ENCODE measurements at places on chromosomes 11 and 22.

DNA sequence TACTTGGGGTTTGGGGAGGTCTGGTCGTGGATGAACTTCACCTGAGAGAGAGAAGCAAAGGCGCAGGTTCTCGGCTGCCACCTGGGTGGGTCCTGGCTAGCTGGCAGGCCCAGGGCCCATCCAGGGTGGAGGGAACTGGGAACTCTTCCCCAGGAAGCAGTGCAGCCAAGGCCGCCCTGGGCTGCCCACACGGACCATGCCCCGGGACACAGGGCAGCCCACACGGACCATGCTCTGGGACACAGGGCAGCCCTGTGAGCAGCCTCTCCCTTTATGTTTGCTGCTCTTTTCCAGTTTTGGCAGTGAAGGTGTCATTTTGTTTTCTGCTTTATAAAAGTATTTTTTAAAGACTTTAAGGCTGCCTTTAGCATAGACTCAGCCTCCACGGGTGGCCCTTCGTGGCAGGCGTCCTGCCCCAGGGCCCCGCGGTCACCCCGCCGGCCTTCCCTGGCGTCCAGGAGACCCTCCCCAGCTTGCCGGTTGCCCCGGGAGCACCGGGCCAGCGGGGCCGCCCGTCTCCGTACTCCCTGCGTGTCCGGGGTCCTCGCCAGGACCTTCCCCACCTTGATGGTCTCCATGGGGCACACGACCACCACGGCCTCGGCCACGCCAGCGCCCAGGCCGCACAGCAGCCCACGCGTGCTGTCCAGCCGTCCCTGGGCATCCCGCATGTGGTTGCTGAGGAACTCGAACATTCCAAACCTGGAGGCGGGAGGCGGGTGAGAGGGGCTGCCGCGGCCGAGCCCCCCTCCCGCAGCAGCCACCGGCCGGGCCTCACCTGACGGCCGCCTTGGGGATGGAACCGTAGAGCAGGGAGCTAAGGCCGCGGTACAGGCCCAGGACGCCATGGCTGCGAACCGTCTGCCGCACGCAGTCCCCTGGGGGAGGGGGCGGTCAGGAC is 1.1 kb downstream of the SLC25A1 start:
- DNase-seq: no peak

GRCh38 chr22:17581631-17582030 is 18.3 kb downstream of the SLC25A18 start:
- DNase-seq: no peak

DNA sequence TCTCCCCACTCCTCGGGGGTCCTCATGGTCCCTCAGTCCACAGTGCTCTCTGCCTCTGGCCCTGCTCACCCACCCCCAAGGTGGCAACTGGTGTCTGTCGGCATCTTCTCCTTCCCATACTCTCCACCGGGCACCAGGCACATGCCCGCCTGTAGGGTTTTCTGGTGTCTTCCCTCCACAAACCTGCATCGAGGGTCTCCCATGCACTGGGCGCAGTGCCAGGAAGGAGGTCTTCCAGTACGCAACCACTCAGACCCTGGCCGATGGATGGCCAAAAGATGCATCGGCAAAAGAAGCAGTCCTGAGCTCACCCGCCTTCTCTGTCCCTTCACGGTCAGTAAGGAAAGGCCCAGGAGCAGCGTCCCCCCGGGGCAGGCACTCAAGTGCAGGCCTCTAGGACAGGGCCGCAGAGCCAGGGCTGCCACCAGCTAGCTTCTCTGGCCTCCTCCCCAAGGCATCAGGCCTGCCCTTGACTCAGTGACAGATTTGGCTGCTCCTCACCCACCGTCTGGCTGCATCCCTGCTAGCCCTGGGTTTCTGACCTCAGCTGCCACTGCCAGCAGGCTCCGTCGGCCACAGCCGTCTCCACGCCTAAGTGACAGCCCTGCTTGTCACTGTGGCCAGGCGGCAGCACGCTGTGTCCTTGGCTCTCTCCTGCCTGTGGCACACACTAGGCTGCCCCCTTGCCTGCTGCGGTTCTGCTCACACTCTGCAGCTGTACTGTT is 32.1 kb upstream of the IGSF9B start:
- no peak for DNase-seq

DNA sequence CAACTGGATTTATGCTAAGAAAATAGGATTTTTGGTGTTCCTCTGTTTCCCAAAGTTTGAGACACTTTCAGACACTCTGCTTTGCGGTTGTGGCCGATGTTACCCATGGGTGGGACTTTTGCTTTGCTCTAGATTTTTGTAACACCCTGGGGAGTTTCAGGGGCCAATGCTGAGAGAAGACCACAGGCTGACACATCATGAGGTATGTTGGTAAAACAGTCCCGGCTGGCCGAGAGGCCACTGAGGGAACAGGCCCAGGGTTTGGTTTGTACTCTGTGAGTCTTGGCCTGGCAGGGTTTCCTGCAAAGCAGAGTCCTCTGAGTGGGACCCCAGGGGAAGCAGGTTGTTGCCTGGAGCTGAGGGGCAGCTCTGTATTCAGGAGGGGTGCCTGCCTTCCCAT is 78.5 kb upstream of the PITPNB start:
- no peak for DNase-seq

GRCh38 chr11:64909653-64910343 is 7.2 kb downstream of the ATG2A start:
- no peak for DNase-seq

DNA sequence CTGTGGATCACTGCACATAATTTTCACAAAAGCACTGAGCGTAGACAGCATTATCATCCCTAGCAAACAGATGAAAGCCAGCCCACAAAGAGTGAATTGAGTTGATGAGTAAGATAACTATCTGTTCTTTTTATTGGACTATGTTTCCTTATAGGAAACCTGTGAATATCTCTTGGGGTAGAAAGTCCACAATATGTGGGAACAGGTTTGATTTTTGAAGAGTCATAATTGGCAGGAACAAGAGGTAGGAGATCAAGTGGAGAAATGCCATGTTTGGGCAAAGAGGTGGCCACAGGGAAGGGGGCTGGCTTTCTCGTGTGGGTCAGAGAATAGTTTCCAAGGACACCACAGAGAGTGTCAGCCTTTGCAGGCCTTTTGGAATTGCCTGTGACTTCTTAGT is 23.9 kb downstream of the OR51E2 start:
- DNase-seq: no peak

- no peak for DNase-seq
Observed at GRCh38 chr22:21778705-21779363, 43.2 kb upstream of the YPEL1 start.

DNA sequence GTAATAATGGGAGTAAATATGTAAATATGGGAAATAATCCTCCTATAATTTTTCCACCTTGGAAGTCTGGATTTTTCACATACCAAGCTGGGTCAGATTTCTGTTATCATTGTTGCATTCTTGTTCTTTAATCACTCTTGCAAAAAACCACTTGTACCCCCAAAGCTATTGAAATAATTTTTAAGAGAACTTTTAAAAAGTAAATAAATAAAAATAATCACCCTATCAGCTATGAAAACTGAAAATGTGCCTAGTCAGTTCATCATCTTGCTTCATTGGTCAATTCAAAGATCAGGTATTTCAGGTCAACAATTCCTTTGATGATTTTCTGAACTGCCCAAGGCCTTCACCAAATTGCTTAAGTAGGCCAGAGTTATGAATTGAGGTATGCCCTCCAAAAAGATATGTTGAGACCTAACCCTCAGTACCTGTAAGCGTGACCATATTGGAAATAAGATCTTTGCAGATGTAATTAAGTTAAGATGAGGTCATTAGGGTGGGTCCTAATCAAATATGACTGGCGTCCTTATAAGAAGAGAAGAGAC is 95.8 kb downstream of the PIWIL4 start:
- no peak for DNase-seq

DNA sequence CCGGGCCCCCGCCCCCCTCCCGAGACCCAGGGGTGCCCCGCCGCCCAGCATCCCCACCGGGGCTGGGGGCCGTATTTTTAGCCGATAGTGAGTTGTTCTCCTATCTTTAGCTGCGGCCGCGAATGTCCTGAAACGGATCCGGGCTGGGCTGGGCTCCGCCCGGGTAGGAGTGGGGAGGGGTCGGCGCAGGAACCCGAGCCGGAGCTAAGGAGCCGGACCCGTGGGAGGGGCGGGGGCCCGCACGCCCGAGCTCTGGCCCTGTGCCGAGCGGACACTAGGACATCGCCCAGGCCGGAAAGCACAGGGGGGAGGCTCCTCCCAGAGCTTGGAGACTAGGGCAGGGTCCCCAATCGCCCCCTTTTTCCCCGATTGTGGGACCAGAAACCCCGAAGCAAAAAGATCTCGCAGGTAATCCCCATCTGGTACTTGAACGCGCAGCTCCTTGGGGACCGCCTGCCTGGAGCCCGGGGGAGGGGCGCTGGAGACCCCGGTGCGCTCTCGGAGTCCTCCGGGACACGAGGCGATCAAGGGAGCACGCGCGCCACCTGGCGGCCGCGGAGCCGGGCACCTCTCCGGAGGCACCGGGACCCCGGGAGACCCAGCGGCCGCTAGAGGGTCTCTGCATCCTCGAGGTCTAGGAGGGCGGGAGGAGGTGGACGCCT is 669 bp downstream of the CDC42EP2 start:
- DNase-seq: peak; percentile 98

DNA sequence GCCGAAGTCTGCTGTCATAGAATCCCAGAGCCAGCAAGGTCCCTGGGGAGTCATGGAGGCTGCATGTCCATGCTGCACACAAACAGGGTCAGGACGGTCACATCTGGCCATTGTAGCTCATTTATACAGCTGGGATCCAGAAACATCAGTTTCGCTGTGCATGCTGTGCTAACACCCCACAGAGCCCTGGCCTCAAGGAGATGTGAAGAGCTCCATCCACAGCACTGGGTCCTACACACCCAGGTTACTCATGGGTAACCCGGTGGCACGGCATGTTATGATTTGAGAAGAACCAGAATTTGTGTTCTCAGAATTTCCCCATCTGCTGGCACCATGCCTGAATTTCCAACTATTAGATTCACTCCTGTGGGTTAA is 146.3 kb upstream of the ARHGAP20 start:
- peak; percentile 42 for DNase-seq

- DNase-seq: no peak
Observed at GRCh38 chr22:38748487-38749136, 7.2 kb downstream of the SUN2 start.

DNA sequence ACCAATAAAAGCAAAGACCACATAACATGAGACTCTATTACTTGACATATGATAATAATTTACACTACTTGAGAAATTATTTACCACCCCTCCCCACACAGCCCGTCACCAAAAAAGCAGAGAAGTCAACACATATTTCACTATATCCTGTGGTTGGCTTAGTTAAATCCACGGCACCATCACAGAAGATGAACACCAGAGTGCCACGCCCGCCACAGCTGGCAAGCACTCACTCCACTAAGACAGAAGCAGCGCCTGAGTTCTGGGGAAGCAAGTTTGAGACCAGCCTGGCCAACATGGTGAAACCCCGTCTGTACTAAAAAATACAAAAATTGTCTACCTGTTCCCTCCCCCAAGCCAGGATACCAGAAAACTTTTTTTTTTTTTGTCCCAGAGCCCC is 53.1 kb downstream of the PACSIN2 start:
- DNase-seq: no peak

GRCh38 chr11:21428796-21429195 is 759.4 kb downstream of the NELL1 start:
- DNase-seq: no peak

DNA sequence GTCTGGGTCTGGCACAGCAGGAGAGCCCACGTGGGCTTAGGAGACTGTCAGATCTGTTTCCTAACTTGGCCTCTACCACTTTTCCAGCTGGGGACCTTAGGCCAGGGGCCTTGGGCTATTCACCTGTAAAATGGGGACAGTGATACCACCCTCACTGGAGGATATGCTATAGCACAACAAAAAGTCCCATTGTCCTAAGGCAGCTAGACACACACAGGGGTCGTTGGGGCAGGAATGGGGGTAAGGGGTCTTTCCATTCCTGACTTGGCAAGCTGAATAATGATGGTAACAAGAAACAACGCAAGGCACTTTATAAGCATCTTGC is 2.6 kb upstream of the SH3BP1 start:
- no peak for DNase-seq

- peak; percentile 42 for DNase-seq
Observed at GRCh38 chr11:45267052-45267451, 19.1 kb downstream of the SYT13 start.

DNA sequence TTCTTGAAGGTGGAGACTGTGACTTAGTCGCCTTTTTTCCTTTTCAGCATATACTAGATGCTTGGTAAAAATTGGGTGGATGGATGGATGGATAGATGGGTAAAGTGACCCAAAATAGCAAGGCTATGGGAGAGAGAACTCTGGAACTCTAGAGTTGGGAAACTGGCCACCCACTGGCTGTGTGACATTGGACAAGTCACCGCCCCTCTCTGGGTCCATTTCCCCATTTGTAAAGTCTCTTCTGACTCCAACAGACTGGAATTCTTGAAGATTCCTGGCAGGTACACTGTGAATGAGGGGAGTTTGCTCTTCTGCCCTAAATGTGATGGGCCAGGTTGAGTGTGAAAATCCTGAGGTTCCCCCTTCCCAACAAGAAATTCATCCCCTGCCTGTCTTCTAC is 8.0 kb downstream of the TKFC start:
- no peak for DNase-seq

- no peak for DNase-seq
Observed at GRCh38 chr11:5204787-5205186, 4.3 kb upstream of the OR51V1 start.
